Liver (tissue), 10 donors: ENCODE measurements at places on chromosomes 3 and 15. TPM values are rescaled to one million over a fixed set of nuclear protein-coding genes. Genes with fewer than 3 reads are reported as not detected.

The CYP8B1 gene
- polyA plus RNA-seq: 229 TPM

The NME9 gene
- not detected for polyA plus RNA-seq

The RBP2 gene
- not detected for polyA plus RNA-seq

The CFAP92 gene
- polyA plus RNA-seq: not detected

The GPR149 gene
- polyA plus RNA-seq: not detected

The WDR72 gene
- polyA plus RNA-seq: 17.3 TPM

The PRR20G gene
- polyA plus RNA-seq: not detected

The SI gene
- not detected for polyA plus RNA-seq

The CAV3 gene
- not detected for polyA plus RNA-seq

The SH2D7 gene
- polyA plus RNA-seq: not detected

The TM4SF1 gene
- 28.8 TPM for polyA plus RNA-seq

The DNAH12 gene
- not detected for polyA plus RNA-seq

The FBXW12 gene
- not detected for polyA plus RNA-seq

The DCLK3 gene
- 0.14 TPM for polyA plus RNA-seq

The NOX5 gene
- polyA plus RNA-seq: 0.02 TPM

The P2RY1 gene
- 0.54 TPM for polyA plus RNA-seq

The ANAPC13 gene
- 80.9 TPM for polyA plus RNA-seq

The MAP1A gene
- 0.15 TPM for polyA plus RNA-seq

The ROBO2 gene
- polyA plus RNA-seq: 0.30 TPM
